ENCODE measurements at places on chromosomes 6 and 20.

- peak; percentile 70 for DNase-seq
These were observed 45.4 kb downstream of the MYB start for GRCh38 chr6:135226537-135226936.

GRCh38 chr6:130411481-130411880, 45.7 kb downstream of the TMEM200A start:
- DNase-seq = no peak

GRCh38 chr20:39429726-39430125, 467.6 kb downstream of the DHX35 start:
- no peak for DNase-seq

- DNase-seq = peak; percentile 35
These were observed 27.0 kb upstream of the TFB1M start for GRCh38 chr6:155341130-155341828.

DNA sequence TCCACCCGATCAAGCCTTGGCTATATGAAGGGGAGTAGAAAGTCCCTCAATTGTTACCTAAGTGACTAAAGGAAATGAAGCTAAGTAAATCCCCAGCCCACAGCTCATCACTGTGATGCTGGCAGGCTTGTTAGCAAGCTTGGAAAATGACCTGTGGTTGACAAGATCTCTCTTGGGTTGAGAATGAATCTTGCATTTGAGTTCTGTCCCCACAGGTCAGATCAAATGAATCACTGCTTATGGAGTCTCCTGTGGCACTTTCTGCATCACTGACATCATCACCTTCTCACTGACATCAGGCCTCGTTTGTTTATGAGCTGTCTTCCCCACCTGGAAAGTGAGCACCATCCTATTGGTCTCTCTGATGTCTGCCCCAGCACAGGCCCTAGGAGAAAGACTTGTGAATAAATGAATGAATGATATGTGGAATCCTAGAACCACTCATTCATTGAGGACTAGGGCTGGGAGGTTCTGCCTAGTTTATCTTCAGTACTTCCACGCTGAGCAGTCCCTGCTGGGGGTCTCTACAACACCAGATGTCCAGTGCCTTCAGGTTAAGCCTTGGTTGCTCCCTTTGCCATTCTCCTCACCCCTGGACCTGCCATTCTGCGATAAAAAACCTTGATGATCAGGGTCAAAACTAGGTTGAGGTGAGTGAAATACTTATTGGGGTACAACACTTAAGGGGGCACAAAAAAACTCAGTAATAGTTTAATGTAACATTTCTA, 318.4 kb upstream of the MOCS1 start:
- peak; percentile 16 for DNase-seq
